ENCODE measurements at places on chromosomes 1 and 21.

DNA sequence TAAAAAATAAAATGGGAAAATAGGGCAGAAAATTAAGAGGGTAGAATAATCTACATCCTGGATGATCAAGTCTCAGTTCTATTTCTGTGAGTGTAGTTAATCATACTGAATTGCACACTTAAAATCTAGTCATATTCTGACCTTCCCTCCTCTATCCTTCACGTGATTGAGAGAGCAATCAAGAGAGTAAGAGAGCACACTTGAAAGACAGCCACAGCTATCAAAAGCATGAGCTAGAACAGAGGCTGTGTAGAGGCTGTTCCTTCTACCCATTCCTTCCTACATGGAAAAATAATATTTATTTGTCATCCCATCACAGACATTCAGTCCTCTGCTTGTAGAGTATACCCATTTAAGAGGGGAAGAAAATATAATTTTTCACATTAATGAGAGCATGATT lies 52.4 kb downstream of the PHC2 start:
- DNase-seq = no peak

GRCh38 chr1:116448785-116449385 lies 75.8 kb downstream of the ATP1A1 start:
- no peak for DNase-seq

GRCh38 chr1:178483251-178483957 lies 13.4 kb downstream of the CLEC20A start:
- no peak for DNase-seq

DNA sequence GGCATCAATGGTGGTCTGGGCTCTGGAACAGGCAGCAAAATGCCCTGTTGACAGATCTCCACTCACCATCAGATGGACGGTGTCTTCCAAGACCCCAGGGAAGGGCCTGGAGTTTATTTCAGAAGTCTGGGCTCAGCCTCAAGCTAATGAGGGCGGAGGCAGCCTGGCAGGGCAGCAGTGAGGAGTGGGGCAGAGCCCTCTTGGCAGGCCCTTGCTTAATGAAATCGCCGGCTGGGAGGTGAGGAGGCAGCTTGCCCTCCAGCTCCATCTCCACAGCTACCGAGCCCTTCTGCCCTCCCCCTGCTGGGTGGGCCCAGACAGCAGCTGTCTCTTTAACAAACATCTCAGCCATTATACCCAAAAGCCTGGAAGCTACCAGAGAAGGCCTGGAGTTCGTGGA lies 22.0 kb upstream of the GRIK3 start:
- DNase-seq = no peak

DNA sequence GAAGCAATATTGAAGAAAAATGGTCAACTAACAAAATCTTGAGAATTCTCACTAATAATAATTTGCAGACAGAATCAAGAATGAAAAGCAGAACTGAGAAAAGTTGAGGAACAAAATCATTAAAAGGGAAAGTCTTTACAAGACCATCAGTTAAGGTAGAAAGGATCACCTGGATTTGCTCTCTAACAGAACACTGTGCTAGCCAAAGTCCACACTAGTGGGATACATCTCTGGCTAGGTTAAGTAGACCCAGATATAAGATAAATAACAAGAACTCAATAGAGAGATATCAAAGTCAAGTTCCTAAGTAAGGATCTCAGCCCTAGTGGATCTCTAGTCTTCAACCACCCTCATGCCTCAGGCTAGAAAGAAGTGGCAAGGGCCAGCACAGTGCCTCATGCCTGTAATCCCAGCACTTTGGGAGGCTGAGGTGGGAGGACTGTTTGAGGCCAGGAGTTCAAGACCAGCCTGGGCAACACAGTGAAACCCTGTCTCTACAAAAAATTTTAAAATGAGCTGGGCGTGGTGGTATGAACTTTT lies 19.6 kb downstream of the IPP start:
- no peak for DNase-seq

GRCh38 chr1:184889902-184890301 lies 84.4 kb downstream of the NIBAN1 start:
- no peak for DNase-seq

Measured in CD8-positive, alpha-beta memory T cell (primary cell).